Left renal pelvis (tissue), 4 donors: ENCODE measurements at places on chromosomes 5 and 9. TPM values are rescaled to one million over a fixed set of nuclear protein-coding genes. Genes with fewer than 3 reads are reported as not detected.

DNA sequence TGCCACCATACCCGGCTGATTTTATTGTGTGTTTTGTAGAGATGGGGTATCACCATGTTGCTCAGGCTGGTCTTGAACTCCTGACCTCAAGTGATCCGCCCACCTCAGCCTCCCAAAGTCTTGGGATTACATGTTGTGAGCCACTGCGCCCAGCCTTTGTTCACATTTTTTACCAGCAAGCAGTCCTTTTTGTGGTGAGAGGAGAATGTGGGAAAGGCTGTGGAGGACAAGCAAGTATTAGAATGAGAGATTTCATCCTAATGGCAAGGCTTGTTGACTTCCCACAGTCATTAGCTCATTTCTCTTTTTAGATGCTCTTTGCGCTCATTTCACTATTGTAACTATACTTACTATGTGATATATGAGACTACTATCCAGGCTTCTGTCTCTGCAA is 6.1 kb downstream of the IL31RA start:
- DNase-seq: no peak

Gene PGM5
- polyA plus RNA-seq: 38.5 TPM

- no peak for DNase-seq
Observed at GRCh38 chr9:92001244-92001643, 51.2 kb upstream of the ROR2 start.

DNA sequence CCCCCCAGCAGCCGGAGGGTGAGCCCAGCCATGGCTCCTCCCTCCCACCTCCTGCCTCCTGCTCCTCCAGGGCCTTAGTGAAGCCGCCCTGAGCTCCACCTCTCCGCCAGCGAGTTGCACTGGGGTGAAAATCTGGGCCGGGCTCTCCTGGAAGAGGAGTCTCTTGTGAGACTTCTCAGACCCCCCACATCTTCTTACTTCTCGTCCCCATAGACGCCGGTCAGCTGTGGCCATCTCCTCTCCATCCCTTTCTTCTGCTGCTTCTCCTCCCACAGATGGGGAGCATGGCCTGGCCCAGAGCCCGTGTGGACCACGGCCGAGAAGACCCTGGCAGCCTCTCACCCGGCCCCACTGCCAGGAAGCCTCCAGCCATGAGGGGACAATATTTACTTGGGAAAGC is 17.3 kb downstream of the OLFM1 start:
- no peak for DNase-seq

DNA sequence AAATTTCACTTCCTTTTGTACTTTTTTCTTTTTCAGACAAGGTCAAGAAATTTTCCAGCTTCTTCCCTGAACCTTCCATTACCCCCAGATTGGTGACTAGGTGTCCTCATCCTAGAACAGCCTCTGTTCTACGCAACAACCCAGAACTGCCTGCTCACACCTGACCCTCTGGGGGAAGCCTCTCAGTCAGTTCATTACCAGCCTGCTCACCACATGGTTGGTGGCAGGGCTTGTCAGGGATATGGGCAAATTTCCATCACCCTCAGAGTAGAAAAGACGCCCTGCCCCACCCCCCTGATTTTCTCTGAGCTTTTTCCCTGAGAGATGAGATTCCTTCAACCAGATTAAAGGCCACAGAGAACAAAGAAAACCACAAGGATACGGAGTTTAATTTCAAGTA is 5.3 kb upstream of the CFAP95 start:
- no peak for DNase-seq

Gene EQTN
- polyA plus RNA-seq: 0.40 TPM

Gene SRD5A1
- 9.3 TPM for polyA plus RNA-seq

Gene PCDHGA1
- 0.79 TPM for polyA plus RNA-seq

DNA sequence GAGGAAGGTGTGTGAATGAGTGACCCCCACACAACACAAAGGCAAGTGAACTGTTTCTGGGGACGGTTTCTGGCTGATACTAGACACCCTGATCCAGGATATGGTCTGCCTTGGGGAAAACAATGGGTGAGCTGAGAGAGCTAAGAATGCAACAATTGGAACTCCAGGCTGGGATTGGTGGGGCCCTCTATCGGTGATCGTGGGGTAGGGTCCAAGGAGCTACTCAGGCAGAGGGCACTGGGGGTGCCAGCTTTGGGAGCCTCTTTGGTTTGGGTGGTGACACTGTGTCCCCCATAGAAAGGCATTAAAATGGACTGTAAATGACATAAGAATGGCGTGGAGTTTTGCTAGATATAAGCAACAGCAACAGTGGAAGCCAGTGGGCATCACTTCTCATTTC is 439.1 kb downstream of the DMAC1 start:
- no peak for DNase-seq

Gene HAPLN1
- 6.5 TPM for polyA plus RNA-seq

DNA sequence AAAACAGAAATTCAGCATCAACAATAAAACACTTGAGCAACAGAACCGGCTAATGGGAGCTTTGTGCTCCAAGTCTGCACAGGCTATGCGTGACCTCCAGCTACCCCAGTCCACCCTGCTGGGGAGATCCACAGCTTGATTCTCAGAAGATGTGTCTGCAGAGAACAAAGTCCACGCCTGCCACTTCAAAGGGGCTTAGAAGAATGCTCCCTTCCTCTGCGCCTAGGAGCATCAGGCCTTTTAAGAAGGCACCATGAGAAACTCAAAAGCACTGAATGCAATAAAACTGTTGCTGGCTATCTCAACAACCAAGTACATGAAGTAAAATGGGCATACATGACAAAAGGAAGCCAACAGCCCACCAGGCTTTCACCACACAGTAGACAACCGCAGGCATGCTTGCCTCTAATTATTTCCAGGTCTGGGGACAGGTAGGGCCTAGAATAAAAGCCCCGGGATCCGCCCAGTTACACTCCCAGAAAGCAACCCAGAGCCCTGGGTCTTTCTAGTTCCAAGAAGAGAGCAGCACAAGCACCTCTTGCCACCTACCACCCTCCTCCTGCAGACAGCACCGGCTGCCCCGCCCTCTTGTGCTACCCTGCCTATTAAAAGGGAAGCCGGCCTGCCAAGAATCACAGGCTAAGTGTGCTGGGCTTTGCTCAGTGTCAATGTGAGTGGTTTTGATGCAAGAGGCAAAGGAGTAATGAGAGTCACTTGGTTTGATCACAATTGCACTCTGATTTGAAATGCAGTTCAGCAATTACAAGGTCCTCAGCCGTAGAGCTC is 123.2 kb downstream of the SPOCK1 start:
- no peak for DNase-seq

- DNase-seq: no peak
Observed at GRCh38 chr5:143245929-143246561, 157.4 kb downstream of the NR3C1 start.

GRCh38 chr9:35135988-35136387 is 20.3 kb upstream of the ATOSB start:
- no peak for DNase-seq

DNA sequence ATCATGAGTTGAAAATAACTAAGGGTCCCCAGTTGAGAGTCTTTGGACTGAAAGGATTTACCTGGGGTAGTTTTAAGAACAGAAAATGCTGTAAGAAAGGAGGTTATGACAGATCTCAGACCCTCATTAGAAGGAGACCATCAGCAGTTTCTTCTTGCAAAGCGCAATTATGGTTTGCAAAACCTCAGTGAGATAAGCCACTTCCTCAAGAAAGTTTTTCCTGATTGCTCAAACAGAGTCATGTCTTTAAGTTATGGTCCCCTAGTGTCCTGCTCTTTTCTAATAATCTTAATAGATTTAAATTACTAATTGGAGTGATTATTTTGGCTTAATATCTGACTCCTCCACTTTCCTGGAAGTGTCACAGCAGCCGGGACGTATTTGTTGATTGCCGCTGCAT is 293.2 kb upstream of the KLF4 start:
- no peak for DNase-seq

GRCh38 chr5:167939686-167940085 is 351.8 kb upstream of the WWC1 start:
- DNase-seq: no peak

- no peak for DNase-seq
Observed at GRCh38 chr9:133994353-133995011, 2.4 kb upstream of the VAV2 start.

DNA sequence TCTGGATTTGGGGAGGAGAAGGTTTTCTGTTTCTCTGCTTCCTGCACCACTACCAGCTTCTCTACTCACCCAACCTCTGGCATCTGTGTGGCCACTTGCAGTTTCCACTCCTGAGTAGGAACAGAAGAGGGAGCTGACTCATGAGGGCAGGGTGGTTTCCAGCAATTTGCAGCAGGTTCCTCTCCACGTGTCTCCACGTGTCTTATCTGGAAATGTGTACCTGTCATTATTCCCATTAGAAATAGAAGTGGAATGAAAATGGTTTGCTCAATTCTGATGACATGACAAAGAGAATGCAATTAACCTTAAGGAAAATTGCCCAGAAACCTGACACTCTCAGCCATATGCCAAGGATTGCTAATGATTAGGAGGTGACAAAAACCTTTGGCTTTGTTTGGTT is 33.0 kb downstream of the EGFLAM start:
- DNase-seq: no peak

Gene SPINK1
- polyA plus RNA-seq: 0.89 TPM

- DNase-seq: no peak
Observed at GRCh38 chr5:76649140-76649539, 25.9 kb upstream of the F2RL2 start.

- DNase-seq: no peak
Observed at GRCh38 chr5:135221696-135222095, 177.3 kb downstream of the MACROH2A1 start.

DNA sequence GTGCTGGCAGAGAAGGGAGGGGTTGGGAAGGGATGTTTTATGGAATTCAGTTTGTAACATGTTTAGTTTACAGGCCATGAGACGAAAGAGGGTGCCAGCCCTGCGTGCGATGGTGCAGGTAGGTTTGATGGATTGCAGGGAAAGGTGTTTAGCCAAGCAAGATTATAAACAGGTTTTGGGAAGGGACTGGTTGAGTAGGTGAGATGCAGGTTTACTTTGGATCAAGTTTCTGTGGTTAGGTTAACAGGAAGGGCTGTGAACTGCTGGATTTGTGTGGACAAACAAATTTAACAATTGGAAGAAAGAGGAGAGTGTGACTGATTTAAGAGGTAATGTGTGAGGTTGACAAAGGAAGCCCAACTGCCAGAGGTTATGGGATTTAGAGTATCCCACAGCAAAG is 32.6 kb upstream of the GPX3 start:
- no peak for DNase-seq

Gene EFCAB9
- polyA plus RNA-seq: not detected

DNA sequence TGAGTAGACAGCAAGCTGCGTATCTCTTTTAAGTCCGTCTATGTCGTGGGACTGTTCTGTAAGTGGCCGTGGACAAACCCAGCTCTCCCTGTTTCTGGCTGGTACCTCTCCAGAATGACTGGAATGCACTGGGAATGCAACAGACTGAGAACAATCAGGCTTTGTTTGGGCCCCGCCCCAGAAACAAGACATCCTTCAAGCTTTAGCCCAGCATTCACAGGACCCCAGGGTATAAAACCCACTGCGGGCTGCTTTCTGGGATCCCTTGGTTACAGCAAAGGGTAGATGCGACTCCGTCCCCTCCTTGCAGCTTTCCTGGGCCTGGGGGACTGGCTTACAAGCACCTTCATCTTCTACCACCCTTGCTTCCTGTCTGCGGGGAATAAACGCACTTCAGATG is 45.6 kb upstream of the SPTLC1 start:
- DNase-seq: no peak

Gene NMUR2
- 0.17 TPM for polyA plus RNA-seq
